ENCODE measurements at places on chromosomes 3 and 15.

- no peak for DNase-seq
These were observed 58.6 kb upstream of the MNS1 start for GRCh38 chr15:56523521-56523920.

DNA sequence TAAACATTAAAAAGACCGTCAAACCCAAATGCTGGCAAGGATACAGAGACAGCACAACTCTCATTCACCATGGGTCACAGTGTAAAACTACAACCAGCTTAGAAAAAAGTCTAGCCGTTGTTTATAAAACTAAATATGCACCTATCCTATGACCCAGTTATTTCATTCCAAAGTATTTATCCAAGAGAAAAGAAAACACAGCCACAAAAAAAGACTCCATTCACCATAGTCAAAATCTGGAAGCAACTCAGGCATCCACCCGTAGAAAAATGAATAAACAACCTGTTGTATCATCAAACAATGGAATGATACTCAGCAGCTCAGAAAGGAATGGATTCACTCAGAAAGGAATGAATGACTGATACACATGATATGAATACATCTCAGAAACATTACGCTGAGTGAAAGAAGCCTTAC lies 28.6 kb downstream of the PLD1 start:
- DNase-seq, result no peak

- DNase-seq, result no peak
These were observed 5.8 kb upstream of the DIS3L start for GRCh38 chr15:66287461-66288057.

GRCh38 chr3:172659246-172660002 lies 51.4 kb downstream of the NCEH1 start:
- no peak for DNase-seq

DNA sequence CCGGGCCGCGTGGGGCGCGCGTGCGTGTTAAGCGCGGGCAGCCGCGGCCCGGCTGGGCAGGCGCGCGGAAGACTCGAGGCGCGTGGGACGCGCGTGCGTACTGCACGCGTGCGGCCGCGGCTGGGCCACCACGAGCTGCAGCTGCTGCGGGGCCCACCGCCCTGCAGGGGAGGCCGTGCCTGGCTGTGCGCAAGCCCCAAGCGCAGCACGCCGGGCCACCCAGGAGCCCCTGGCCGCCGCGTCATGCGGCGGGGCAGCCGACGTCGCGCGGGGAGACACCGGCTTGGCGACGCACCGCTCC lies 590 bp upstream of the TRIM71 start:
- no peak for DNase-seq

DNA sequence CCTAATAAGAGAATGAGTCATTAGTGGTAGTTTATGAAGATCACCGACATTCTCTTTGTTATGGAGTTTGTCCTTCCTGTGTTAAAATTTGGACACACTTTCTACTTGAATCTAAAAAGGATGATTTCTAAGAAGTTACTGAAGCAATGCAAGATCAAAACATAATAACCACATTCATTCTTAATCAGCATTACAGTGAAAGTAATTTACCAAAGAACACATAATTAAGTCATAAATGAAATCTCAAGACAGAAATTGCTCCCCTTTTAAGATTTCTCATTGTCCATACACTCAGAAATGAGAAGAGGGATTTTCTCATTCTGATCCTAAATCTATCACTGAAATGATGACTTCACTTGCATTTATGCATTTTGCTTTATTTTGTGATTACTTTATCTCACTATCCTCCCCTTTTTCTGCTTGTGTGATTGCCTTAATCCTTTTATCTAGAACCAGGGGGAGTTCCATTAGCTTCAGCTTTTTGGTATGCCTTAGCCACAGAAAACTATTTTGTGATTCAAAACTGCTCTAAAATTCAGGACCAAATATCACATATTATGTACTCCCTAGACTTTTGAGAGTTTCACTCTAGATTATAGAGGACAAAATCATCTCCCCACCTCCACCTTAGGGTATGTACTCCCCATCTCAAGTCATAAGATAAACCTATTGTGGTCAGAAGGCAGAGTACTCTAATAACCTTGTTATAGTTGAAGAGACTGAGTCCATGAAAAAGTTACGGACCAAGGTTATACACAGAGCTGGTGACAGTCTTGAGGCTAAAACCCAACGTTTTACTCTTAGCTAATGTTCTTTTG lies 817.6 kb upstream of the CFAP20DC start:
- DNase-seq, result no peak

DNA sequence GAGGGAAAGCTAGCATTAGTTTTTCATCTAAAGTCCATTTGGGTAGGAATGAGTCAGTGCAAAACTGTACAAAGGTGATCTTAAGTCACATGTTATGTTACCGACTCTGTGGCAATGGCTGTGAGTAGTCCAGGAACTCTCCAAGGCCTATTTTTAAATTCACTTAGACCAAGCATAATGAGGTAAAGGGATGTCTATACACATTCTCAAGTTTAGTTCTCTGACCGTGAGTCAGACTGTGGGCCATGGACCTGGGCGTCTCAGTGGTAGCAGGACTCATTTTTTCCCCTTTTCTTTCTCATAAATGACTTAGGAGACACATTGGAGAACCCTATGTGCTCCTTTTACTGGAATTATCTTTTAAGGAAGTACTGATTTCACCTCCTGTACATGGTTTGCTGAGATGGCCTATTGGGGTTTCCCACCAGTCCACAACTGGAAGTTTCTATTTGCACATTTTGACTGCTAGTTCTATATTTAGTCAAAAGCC lies 488.7 kb upstream of the TPRG1 start:
- DNase-seq, result no peak

DNA sequence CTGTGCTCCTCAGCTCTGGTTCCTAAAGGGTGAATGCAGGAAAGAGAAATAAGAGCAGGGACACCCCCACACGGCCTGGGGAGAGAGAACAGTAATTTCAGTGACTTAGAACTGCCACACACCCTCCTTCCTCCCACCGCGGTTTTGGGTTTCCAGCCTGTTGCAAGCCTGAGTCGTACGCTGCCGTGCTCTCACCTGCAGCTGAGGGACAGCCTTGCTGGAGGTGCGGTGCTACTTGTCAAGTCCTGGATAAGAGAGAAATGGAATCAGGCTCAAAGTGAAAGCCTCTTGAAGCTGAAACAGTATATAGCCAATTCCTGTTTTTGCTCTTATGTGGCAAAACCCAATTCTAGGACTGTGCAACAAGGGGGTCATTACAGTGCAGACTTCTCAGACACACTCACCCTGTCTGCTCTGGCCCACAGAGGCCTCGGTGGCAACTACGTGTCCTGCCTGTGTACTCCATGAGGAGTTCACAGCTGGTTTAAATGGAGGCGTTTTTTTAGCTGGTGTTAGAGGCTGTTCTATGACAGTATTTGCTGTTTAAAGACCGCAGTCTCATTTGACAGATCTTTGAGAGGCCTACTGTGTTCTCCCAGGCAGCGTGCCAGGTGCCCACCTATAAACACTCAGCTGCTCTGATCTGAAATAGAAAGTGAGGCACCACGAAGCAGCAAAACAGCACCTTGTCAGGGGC lies 42.9 kb downstream of the TBC1D2B start:
- DNase-seq, result no peak

- no peak for DNase-seq
These were observed 2.8 kb downstream of the ABHD2 start for GRCh38 chr15:89090791-89091626.

- DNase-seq, result no peak
These were observed 105.0 kb downstream of the MYLK start for GRCh38 chr3:123778991-123779622.

GRCh38 chr15:40899536-40900207 lies 5.4 kb downstream of the VPS18 start:
- no peak for DNase-seq

- no peak for DNase-seq
These were observed 57.4 kb downstream of the NGLY1 start for GRCh38 chr3:25725810-25726209.

GRCh38 chr3:54756330-54756731 lies 171.5 kb downstream of the LRTM1 start:
- no peak for DNase-seq

DNA sequence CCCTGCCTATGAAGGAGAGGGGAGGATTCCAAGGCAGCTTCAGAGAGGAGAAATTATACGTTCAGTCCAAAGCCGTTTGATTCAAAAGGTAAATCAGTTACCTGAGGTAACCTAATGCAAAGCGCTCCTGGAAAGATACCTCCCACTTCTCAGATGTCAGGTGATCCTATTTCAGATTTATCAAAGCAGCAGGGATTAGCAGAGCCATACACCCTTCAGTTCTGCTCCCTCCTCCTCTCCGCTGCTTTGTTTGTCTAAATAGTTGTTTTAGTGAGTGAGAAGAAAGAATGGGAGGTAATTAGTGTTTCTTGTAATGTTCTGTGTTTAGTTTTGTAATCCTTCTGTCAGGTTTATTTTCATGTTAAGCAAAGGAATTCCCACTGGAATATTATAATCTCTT lies 81.1 kb downstream of the SOX14 start:
- DNase-seq, result no peak

DNA sequence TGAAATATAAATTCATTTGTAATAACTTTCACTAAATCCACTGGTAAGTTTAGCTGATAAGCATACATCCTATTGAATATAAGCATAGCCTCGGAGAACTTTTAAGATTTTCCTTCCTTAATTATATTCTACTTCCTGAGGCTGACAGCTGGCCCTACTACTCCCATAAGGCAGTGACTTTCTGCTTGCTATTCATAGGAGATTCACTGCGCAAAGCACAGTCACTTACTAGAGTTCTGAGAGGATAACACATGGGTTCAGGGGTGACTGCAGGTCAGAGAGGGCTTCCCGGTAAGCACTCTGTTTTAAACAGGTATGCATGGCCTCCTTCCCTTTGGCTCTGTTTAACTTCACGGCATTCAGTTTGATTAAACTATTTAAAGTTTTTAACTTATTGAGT lies 75.8 kb downstream of the FAIM start:
- no peak for DNase-seq

DNA sequence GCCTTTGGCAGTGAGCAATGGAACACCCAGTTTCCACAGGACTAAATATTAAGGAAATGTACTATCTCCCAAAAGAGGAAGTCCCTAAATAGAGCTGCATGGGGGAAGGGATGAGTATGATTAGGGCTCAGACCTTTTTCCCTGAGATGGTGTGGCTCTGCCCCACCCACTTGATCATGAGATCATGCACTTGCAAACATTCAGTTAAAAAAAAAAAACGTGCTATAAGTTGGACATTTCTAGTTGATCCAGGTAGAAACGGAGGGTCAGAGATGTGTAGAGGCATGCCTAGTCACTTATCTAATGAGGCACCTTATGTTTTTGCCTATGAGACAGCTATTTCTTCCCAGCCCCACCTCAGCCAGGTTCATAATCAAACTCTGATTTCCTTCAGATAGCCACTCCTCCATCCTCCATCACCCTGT lies 24.5 kb upstream of the SSR3 start:
- no peak for DNase-seq

- no peak for DNase-seq
These were observed 53.9 kb upstream of the NR2F2 start for GRCh38 chr15:96276438-96277210.

DNA sequence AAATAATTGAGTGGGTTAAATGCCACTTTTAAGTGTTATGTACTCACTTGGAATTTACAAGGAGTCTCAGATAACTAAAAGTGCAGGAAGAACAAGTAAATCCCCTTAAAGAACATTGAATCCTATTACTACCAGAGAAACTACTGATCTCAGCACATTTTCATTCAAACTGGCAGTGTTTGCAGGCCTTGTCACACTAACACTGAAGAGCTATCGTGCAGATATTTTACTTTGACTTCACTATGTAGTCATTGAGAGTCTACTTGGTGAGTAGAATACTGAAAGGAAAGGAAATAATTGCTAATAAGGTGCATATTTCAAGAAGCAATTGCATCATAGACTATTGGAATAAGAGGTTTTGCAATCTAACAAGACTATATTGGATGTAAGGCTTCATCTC lies 721.4 kb upstream of the CBLB start:
- DNase-seq, result no peak

- no peak for DNase-seq
These were observed 120.0 kb upstream of the GADL1 start for GRCh38 chr3:31014317-31015040.

GRCh38 chr3:18086078-18086477 lies 339.1 kb downstream of the SATB1 start:
- no peak for DNase-seq

DNA sequence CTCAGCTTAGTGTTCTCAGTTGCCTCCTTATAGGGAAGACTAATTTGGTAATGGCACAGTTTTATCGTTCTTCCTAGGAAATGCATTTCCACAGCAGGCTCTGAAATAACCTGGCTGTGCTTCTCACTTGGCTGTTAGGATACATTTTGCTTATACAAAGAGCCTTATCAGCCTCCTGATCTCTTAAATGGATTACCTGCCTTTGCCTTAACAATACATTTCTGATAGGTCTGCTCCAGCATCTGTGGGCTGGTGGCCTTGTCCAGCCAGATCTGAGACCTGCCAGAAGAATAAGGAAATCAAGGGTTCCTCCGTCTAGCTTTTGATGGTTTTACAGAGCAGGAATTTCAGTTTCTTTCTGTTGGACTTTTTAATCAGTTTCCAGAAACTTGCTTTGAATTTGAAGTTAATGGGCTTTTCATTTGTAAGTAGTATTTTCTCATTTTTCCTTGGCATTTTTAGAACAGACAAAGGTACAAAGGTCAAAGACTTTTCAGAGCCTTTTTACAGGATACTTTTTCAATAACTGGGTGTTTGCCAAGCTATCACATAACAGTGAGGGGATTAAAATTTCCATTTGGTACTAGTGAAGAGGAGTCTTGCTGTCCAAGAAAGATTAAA lies 116.3 kb downstream of the AKAP13 start:
- DNase-seq, result no peak

DNA sequence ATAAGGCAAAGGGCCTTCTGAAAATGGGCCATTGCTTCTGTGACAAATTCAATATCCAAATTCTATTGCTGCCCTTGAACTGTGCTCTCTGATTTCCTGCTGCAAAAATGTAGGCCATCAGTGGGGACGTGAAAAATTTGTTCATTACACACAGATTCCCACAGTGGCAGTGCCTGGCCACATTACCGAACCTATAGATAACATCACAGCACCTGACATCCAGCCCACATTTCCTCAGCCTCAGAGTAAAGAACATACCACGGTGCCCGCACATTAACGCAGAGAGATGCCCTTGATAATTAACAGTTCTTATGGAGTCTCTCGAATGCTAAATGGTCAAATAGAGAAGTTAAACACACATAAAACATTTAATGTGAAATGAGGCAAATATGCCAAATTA lies 931.6 kb upstream of the CFAP20DC start:
- no peak for DNase-seq
